Inflammatory macrophage treated with lipopolysaccharide for 4 hours (primary cell): ENCODE measurements at places on chromosomes 6 and 20.

DNA sequence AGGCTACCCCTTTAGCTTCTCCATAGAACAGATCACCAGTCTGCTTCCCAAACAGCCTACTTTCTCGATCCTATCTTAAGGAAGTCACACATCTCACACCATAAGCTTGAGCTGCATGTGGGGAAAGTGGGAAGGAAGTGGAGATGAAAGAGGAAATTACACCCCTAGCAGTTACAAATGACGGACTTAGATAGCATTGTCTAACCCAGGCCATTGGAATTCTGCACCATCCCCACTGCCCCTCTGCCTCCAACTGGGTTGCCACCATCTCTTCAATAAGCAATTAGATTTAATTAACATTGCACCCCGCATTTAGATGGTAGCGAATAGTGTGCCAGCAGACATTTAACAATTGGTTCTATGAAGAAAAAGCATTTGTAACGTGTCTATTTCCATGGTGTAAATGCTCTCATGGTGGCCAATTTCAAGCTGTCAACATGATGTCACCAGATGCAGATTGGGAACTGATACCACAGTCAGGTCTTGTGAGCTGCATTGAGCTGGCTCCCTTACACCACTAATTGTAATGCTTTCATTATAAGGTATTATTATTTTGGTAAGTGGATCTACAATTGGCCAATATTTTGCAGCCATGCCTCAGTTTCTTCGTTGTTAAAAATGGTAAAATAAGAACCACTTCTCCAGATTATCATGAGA, 124.7 kb downstream of the CD24 start:
- no peak for DNase-seq

DNA sequence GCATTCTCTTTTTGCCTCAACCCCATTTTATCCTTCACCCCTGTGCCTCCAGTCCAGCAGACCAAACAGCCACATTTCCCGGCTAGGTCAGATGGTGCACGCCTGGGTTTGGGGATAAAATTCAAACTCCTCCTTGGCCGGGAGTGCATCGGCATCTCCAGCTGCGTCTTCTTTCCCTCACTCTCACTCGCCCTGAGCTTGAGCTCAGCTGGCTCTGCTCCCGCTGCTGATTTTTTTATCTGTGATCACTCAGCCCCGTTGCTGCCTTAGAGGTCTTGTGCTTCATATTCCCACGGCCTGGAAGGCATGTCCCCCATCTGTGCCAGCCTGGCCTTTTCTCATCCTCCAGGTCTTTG, 6.8 kb upstream of the EZR start:
- DNase-seq: no peak

DNA sequence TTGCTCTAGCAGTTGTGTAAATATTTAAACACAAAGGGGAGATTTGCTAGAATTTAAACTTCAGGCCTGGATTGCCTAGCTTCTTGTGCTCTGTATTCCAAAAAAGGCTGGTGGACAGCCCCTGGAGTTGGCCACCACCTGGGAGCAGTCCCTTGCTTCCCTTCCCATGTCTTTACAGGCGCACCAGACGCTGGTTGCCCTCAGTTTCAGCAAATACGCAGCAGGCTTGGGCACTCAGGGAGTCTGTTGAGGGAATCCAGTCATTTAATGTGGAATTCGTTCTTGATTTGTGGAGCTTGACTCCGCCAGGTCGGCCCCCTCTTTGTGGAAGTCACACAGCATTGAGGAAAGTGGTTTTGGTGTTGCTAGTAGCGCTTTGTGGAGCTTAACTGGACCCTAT, 156.8 kb downstream of the DTNBP1 start:
- DNase-seq: no peak

DNA sequence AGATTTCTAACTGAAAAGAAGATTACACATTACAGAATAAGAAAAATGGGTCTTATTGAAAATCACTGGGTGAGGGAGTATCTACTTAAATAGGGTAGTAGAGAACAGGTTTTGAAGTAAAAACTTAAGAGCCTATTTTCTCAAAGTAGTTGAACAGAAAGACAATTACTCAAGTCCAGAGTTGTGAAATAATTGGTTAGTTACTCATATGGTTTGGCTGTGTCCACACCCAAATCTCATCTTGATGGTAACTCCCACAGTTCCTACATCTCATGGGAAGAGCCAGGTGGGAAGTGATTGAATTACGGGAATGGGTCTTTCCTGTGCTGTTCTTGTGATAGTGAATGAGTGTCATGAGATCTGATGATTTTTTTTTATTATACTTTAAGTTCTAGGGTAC, 1035.3 kb upstream of the GJE1 start:
- DNase-seq: no peak

DNA sequence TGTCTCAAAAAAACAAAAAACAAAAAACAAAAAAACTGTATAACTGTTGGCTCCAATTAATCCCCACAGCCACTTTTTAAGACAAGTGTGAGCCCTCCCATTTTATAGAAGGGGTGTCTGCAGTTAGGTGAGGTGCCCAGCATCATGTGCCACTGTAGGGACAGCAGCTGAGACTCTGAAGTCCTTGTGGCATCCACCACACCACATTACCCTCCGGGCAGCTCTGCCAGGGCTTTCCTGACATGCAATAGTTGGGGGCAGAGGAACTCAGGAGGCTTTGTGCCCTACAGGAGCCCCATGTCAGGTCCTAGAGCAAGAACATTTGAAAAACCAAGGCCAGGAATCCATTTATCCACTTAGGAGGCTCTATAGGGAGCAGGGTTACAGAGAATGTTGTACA, 17.3 kb downstream of the PKIG start:
- no peak for DNase-seq

DNA sequence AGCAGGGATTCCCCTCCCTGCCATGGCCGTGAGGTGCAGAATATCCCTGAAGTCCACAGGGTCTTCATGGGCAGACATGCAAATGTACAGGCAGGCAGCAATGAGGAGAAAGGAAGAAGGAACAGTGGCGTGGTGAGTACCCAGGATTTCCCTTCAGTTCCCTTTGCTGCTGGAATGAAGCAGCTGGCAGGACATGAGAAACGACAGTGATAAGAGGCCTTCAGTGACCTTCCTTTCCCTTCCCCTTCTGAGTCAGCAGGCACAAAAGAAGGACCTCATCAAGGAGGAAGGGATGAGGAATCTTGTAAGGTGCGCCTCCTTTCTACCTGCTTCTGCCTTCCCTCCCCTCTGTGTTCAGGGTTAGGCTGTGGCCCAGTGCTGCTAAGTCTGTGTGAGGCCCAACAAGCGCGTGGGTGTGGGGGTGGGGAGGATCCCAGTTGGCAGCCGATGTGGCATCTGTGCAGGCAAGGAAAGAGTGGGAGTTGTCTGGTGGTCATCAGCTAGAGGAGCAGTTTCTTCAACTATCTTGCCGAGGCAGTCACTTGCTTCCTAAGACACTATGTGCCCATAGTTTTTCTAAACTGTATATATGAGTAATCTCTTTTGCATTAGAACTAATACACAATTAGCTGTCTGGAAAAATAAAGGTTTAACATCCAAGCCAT, 29.5 kb upstream of the FBXO9 start:
- DNase-seq: peak; percentile 3

- DNase-seq: no peak
Observed at GRCh38 chr6:41740366-41741162, 5.2 kb upstream of the TFEB start.

DNA sequence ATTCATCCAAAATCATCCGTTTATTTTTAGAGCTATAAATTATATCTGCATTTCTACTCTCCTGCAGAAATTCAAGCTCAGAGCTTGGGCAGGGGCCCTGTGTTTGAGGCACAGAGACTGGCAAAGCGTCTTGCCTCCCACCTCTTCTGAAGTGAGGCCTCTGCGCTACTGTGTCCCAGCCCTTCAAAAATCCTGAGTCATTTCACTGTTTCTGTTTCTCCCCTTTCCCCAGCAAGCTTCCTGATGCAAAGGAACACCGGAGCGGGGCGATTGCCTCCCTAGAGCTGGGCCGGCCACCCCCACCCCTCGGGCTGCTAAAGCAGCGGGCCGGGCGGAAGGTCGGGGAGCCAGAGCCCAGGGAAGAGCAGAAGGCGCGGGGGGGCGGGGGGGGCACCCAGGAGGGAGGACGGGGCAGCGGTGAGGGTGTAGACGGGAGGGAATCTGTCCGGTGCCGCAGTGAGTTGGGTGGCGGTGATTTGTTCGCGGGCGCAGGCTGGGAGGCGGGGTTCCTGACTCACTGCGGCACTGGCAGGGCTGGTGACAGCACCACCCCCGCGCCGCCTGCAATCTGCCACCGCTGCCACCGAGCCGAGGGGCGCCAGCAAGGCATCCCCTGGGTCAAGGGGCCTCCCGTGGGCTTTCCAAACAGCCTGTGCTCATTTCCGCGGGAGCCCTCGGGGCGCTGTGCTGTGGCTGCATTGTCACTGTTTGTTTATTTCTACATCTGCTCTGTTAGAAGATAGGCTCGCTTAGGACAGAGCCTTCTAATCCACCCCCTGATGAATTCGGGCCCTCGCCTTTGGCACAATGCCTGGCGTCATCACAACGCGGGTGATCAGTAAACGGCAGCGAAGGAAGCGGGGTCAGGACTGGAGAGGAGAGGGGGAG, 46.5 kb upstream of the SNAP25 start:
- peak; percentile 54 for DNase-seq

- DNase-seq: peak; percentile 30
Observed at GRCh38 chr6:145904868-145905267, 59.3 kb downstream of the SHPRH start.

GRCh38 chr6:167275001-167275400, 16.1 kb upstream of the UNC93A start:
- DNase-seq: no peak

DNA sequence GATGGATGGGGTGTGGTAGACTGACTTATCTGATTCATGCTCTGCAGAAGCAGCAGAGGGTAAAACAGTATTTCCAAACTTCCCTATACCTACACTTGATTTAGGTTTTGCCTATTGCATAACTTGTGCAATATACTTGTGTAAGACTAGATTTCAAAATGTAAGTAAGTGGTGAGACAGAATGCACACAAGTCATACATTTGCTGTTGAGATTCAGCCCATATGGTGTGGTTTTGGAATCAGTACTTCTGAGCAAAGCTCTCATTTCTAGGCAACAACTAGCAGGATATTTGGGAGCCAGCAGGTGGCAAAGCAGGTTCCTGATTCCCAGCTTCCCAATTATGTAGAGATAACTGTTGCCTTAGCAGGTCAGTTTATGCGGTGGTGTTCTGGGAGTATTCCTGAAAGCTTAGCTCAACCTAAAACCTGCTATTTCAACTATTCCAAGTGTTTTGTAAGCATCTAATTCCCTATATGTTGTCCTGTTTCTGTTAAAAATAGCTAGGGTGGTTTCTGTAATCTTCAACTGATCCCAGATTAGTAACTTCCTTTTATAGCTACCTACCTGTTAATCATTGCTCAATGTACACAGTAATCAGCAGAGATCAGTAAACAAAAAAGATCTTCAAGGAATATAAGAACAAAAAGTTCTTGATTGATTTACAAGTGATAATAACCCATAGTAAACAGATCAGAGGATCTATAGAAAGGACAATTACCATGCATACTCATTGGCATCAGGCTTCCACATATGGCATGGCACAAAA, 8.5 kb upstream of the FABP7 start:
- peak; percentile 96 for DNase-seq

- peak; percentile 97 for DNase-seq
Observed at GRCh38 chr6:63352544-63353285, 32.9 kb upstream of the LGSN start.

- no peak for DNase-seq
Observed at GRCh38 chr6:101462576-101462975, 69.1 kb downstream of the GRIK2 start.

DNA sequence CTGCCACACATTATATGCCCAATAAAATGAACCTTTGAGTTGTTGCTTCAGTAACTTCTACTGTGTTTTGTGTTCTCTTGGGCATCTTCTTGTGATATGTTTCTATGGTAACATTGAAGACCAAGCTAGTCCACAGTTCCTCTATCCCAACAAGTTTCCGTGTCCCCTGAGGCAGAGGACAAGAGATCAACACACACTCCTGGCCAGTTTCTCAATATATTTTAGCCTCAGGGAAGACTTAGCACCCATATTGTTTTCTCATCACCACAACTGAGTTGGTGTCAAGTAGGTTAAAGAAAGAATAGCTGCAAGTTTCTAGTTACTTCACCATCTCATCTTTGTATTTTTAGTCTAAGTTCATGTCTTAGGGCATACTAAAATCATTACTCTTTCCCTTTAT, 277.5 kb downstream of the UST start:
- DNase-seq: no peak

DNA sequence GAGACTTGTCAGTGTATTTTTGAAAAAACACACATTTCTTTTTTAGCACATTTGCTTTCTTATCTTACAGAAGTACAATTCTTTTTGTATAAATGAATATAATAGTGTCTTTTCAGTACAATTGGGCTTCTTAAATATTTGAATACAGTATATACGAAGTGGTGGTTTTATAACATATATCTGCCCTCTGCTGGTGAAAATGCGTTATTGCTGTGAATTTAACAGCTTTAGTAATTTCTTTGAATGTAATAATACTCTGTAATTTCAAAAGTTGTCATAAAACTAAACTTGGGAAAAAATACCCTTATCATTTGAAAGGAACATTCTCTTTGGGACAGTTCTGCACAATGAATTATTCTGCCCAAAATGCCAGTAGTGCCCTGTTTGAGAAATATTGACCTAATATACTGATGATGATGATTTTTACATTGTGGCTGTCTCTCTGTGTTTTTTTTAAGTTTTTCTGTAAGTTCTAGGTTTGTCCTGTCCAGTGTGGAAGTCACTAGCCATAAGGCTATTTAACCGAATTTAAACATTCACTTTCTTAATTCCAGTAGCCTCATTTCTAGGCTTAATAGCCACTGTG, 19.0 kb downstream of the SMAP1 start:
- DNase-seq: peak; percentile 56

GRCh38 chr20:47713878-47714450, 71.3 kb downstream of the SULF2 start:
- no peak for DNase-seq

DNA sequence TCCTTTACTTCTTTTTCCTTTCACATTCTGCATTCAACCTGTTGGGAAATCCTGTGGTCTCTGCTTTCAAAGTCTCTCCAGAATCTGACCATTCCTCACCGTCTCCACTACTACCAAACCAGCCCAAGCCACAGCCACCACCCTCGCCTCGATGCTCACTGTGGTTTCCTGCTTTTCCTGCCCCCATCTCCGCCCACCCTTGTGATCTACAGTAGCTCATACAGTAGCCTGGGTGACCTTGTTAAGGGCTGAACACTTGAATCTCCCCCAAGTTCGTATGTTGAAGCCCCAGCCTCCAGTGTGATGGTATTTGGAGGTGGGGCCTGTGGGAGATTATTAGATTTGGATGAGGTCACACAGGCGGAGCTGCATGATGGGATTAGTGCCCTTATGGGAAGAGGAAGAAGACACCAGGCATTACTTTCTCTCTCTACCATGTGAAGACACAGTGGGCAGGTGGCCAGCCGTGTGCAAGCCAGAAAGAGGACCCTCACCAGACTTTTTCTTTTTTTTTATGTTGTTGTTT, 189.0 kb upstream of the UST start:
- DNase-seq: peak; percentile 73

DNA sequence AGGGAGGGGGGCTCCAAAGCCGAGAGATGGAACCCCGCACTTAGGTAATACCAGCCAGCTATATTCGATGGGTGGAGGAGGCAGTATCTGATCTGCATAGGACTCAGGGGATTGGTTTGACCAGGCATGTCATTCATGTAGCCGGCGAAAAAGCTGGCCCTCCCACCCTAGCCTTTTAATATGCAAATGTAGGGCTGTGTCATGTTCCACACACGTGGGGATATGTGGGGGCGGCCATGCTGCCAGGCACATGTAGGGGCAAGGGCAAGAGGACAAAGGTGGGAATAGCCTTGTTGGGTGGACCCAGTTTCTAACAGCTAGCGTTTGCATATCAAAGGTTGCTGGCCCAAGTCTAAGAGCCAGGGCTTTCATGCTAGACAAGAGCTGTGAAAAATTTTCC, 39.1 kb upstream of the DDR1 start:
- DNase-seq: no peak
